ENCODE measurements at places on chromosomes 16 and 17. TPM values are rescaled to one million over a fixed set of nuclear protein-coding genes. Genes with fewer than 3 reads are reported as not detected.

Gene CHD9NB
- 0.19 TPM for total RNA-seq

Gene UTS2R
- not detected for total RNA-seq

Gene MYL11
- 0.86 TPM for total RNA-seq

DNA sequence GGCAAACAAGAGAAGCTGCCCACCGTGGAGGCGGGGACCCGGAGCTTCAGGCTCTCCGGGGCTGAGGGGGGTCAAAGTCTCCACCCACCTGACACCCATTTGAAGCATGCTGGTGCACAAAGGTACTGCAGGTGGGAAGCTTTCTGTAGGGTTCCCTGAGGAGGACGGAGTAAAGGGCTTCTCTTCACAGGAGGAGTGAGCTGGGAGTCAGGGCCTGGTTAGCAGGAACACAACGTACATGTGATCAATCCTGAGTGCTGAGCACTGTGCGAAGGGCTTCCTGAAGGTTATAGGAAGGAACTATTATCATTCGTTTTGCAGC, 252.9 kb upstream of the RPL38 start:
- H3K4me1 ChIP-seq, result peaks cover 3% of the 10 kb centered on the region
- no peak overlapping the region for H3K27ac ChIP-seq
- no peak for DNase-seq
- H3K27me3 ChIP-seq, result peaks cover 11% of the 10 kb centered on the region
- no peaks in the 10 kb centered on the region for H3K36me3 ChIP-seq

DNA sequence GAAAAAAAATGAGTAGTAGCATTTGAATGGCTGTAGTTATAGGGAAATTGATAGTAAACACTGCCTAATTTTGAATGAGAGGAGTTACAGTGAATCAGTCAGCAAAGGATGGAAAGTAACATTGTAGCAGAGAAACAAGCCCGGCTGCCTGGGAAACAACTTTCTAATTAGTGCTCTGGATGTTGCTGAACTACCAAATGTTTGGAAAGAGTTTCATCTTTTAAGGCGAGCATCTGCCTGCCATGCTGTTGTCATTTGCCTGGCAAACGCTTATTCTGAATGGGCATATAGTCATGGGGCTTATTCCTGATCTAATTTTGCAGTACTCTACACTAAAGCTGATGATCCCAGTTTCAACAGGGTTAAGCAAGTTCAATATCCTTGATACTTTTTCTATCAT, 138.6 kb downstream of the CDH11 start:
- no peak for DNase-seq
- no peaks in the 10 kb centered on the region for H3K4me1 ChIP-seq
- H3K27ac ChIP-seq, result no peak overlapping the region
- H3K4me3 ChIP-seq, result no peak overlapping the region
- H3K36me3 ChIP-seq, result no peaks in the 10 kb centered on the region
- H3K27me3 ChIP-seq, result no peaks in the 10 kb centered on the region

DNA sequence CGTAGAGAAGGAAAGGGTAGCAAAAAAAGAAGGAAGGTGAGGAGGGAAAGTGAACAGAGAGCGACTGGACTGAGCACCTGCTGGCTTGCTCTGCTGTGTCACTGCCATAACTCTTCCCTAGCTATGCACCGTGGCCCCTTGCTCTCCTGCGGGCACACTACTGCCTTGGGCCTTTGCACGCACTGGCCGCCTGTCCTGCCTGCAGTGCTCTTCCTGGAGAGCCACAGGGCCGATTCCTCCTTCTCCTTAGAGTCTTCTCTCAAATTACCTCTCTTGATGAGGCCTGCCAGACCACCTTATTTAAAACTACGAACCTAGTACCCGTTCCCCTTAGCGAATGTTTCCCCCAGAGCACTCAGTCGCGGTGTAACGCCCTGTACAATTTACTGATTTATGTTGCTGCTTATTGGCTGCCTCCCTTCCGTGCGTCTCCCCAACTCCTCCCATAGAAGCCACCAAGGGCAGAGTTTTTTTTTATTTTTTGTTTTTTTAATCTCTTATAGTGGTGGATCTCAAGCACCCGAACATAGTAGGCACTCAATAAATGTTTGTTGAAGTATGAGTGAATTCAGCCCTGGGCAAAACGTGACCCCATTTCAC, 70.3 kb downstream of the RAI1 start:
- peak; percentile 38 for DNase-seq
- peak overlapping the region; percentile 98 for H3K27ac ChIP-seq
- H3K4me1 ChIP-seq, result peaks cover 65% of the 10 kb centered on the region

Data from activated naive CD4-positive, alpha-beta T cell treated with anti-CD3 and anti-CD28 coated beads for 36 hours (primary cell).